Ammon's horn (tissue), 1 donor: ENCODE measurements at places on chromosomes 1 and 21.

DNA sequence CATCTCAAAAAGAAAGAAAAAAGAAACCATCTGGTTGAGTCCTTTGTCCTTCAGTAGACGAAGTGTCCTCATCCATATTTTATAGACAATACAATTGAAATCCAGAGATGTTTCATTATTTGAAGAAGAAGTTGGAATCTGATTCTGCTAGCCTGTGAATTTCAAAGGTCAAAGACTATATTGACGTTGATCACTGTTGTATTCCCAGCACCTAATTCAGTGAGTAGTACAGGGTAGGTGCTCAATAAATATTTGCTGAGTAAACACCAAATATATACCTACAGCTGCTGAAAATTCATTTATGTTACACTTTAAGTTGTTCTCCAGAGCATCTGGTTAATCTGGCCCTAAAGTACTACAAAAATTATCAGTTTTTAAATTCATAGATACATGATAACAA lies 135.2 kb downstream of the CACNA1E start:
- DNase-seq = no peak

DNA sequence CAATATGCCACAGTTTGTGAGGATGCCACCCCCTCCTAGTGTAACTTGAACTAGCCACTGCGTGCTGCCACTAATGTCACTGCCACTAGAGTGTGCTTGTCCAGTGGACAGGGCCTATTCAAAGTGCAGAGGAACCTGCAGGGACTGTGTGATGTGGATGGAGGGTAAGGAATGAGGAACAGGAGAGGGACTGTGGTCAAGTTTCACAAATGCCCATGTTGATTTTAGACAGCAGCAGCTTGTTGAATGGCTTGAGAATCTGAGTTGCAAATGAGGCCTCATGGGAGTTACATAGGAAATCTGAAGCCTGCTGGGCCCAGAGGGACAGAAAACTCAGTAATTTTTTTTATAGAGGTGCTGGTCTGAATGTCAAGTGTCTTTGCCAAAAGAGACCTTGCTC lies 112.3 kb downstream of the HHAT start:
- DNase-seq = no peak

DNA sequence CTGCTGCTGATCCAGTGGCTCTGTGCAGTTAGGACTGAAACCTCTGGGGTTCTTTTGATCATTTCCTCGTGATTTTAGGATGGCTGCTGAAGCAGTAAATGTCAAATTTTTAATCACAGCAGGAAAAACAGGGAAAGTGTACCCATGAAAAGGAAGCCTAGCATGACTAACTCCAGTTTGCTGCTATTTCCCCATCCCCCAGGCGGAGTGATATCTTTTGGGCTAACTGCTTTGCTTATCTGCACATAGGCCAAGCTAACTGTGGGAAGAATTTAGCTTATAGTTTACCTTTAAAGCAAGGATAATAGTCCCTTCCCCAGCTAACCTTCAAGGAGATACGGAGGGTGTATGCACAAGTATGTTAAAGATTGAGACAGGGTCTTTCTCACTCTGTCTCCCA lies 149.8 kb upstream of the TNR start:
- DNase-seq = no peak

DNA sequence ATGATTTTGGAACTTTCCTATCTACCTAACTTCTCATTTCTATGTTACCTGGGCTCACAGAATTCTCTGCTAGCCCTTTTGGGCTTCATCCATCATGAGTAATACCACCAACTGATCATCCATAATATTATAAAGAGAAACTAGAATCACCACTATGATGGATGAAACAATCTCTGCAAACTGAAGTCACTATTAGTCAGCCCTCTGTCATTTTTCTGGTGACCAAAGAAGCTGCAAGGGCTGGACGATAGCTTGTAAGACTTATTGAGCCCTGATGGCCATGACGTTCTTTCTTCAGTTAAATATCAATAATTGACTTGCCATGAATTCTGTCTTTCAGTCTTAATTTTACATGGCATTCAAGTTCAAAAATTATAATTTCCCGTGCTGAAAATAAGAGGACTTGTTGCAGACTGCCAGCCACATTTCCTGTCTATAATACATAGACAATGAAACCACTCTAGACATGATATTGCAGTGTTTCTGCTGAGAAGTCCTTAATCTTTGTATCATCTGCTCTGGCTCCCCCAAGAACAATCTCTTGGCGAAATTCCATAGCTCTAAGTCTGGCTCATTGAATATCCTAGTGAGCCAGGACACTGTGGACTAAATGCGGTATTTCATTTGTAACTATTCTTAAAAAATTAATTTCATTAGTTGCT lies 655.0 kb upstream of the CAMK1G start:
- DNase-seq = no peak

- DNase-seq = no peak
Measured at GRCh38 chr1:214475746-214476145, 75.7 kb downstream of the PTPN14 start.

DNA sequence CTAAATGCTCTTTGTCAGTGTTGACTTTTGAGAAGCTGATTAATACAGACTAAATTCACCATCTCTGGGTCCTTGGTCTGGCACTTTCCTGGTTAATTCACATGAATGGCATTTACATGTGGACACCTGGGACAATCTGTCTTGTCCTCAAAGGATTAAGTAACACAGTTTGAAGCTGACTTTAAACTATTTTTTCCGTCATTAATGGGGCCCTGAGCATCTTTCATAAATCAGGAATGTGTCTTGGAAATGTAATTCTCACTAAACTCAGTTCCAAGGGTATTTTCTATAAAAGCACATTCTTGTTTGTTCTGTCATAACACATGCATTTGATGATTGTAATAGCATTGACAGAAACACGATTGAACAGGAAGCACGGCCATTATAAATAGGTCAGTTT lies 26.7 kb upstream of the NBL1 start:
- no peak for DNase-seq

DNA sequence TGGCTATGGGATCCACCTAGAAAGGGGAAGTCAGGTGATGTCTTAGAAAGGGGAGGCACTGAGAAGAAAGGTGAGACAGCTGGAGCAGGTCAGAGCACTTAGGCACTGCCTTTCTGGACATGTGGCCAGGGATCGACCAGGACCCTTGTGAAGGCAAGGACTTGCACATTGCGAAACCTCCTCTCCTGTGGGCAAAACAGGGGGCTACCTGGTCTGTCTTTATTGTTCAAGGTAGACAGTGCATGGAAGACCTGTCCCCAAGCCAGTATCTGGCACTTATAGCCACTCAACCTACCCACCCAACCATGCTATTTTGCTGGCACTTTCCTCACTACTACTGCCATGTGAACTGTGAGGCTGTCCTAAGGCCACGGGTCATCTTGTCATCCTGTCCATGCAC lies 67.2 kb downstream of the NAV1 start:
- no peak for DNase-seq

- DNase-seq = no peak
Measured at GRCh38 chr1:241485554-241485992, 34.0 kb downstream of the FH start.
